ENCODE measurements at places on chromosomes 1 and 21. TPM values are rescaled to one million over a fixed set of nuclear protein-coding genes. Genes with fewer than 3 reads are reported as not detected.

GRCh38 chr1:235402457-235403200 lies 35.4 kb downstream of the TBCE start:
- DNase-seq: peak; percentile 28

DNA sequence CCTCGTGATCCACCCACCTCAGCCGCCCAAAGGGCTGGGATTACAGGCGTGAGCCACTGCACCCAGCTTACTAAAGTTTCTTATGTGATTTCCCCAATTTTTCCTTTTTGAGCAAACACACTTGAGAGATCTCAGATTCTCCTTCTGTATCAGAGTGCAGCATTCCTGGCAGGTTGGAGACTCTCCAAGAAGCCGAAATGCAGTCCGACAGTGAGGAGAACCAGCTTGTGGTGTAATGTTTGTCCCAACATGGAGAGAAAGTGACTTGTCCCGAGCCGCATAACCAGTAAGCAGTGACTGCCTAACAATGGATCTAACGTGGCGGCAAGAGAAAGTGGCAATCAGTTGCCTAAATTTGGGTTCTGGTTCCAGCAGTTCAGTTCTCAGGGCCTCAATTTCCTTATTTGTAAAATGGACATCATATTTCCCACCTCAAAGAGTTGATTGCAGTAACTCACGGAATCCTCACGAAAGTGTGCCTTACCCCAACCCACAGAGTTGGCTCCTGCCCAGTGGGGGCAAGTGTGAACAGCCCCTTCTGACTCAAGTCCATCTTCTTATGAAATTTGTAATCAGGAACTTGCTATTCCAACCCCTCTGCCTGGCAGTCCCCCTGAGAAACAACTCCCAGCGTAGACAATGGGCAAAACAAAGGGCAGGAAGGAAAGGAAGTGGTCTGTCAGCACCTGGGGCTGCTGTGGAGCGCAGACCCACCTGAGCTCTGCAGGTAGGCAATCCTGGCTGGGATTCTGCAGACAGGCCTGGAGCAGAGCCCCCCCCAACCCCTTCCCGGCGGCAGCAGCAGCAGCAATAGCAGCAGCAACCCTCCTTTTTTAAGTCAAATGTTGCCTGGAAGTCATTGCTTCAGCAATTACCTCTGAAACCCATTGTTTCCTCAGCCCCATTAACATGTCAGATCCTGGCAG lies 223.6 kb upstream of the POU3F1 start:
- peak; percentile 76 for DNase-seq

DNA sequence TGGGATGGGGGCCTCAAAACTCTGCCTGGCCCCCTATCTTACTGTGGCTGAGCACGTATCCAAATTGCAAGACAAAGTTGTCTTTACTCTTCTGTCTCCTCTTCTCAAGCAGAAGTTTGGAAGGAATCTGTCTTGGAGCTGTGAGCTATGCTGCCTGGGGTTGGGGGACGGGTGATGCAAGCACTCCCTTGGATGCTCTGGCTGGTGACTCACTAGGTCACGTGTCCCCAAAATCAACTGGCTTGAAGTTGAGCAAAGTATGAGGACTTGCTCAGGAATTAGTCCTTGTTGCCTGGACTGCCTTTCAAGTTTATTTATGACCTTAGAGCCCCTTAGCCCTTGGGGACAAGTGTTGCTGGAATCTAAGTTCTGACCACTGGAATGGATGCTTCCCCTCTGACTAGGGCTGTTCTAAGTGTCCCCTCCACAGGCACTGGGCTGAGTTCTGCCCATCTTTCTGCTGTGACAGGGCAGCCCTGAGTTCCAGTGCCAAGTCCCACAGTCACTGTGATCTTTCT lies 269.5 kb downstream of the HHAT start:
- DNase-seq: peak; percentile 75

DNA sequence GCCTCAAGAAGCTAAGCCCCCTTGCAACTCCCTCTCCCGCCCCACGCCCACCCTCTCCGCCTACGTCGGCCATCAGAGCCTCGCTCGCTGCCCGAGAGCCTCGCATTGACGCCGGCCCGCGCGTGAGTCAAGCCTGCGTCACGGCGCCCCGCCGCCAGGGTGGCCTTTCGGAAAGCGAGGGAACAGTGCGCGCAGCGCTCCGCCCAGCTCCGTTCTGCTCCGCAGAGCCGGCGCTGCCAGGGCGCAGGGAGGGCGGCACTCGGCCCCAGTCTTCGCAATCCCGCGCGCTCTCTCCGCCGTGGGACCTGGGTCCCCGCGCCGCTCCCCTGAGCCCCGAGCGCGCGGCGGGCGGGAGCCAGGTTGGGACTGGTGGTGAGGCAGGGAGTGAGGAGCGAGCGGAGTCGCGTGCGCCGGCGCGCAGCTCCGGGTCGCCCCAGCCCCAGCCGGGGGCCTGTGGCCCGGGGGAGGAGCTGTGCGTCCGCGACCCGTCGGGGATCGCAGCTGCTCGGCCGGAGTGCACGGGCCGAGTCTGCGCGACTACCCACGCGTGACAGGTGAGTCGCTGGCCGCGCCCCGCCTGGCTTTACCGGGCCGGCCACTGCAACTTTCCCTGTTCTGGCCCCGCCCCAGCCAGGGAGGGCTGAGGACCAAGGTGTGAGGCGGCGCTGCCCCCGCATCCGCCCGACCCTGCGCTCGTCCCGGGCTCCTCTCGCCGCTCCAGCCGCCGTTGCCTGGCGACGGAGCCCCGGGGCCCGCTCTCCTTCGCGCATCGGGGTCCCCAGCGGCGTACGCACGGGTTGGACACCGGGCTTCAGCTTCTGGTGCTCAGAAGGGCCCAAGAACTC lies at the start of gene SLC6A17:
Gene SLC6A17, plus strand, starts transcription at position 165 of the 845 bp plus-strand sequence. CDS start 16,436 bp downstream, outside the sequence.
- DNase-seq: peak; percentile 57

GRCh38 chr1:68904477-68904876 lies 407.6 kb upstream of the DEPDC1 start:
- peak; percentile 12 for DNase-seq

- no peak for DNase-seq
These were observed 26.7 kb upstream of the LDLRAP1 start for GRCh38 chr1:25516686-25517085.

- no peak for DNase-seq
These were observed 342.8 kb downstream of the RPS6KC1 start for GRCh38 chr1:213393860-213394259.

DNA sequence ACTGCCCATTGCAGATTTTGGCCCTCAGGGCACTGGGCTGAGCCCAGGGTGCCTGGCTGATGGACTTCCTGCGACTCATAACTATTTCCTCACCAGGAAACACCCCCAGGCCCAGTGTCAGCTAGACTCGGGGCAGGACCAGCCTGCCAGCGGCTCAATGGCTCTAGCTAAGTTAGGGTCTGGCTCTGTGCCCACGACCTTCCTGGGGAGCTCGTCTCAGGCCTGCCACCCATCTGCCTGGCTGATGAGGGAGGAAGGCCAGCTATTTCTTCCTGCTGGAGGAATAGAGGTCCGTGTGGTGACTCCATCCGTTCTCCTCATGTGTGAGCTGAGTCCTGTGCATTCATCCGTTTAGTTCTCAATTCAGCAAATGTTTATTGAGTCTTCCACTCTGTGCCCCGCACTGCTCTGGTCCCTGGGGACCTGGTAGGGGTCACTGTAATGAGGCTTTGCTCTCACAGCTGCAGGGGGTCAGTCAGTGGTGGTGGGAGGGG lies 44.5 kb downstream of the KIRREL1 start:
- peak; percentile 73 for DNase-seq

GRCh38 chr1:107626073-107626796 lies 338.7 kb downstream of the VAV3 start:
- no peak for DNase-seq

- DNase-seq: no peak
These were observed 122.3 kb upstream of the C1orf105 start for GRCh38 chr1:172298141-172298540.

DNA sequence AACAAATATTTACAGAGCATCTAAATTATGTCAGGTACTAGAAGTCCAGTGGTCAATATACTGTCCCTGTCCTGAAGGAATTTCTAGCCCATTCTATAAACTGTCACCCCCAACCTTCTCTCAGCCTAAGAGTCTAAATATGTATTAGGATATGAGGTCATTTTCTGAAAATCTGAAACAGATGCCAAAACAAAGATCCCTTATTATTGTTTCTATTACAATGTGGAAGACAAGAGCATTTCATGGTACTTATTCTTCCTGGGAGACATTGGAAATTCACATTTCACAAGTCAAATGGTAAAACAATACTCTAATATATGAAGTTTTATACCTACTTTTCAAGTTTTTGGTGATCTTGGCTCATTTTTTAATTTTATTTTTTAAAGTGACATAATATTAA lies 2.6 kb downstream of the CLCA1 start:
- DNase-seq: no peak

GRCh38 chr1:6824665-6825368 lies 39.6 kb downstream of the CAMTA1 start:
- peak; percentile 54 for DNase-seq

- peak; percentile 23 for DNase-seq
These were observed 26.3 kb upstream of the SLC5A9 start for GRCh38 chr1:48196237-48196636.

DNA sequence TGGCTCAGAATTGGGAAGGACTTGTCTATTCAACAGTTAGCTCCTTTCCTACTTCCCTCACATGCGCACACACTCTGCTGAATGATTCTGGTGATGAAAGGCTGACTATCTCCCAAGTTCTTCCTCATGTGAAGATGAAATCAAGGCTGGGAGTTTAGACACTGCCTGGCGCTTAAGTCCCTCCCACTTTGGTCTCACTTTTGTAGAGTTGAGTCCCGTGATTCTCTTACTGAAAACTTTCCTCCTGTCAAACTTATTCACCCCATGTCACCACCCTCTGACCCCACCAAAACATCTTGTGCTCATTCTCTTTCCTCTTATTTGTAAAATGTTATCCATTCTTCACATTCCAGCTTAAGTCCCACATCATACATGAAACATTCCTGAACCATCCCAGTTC lies 8.4 kb upstream of the MRPS6 start:
- DNase-seq: no peak

DNA sequence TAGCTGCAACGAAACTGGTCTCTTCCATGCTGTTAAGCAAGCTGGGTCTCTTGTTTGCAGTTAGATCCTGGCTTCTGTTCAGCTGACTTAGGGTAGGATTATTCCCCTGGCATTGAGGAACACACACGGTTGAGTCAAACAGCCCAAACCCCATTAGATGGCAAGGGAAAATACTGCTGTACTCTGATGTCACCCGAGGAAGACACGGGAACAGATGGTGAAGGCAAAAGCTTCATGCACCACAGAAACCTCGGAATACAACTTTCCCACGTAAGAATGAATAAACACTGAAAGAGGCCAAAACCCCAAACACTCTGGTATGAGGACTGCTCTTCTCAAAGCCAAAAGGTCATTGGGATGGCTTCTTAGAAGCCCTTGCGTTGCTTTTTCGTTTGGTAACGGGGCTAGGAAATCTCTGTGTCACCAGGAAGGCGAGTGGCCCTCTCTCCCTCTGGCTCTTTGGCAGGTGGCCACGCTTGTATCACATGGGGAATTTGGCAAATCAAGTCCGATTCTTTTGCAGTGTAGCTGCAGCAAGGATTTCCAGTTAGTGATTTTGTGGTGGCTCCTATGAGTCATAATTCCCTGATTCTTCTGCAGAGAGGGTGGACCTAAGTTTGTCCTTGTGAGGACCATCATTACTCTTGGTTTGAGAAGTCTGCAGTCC lies 16.7 kb upstream of the LYST start:
- DNase-seq: peak; percentile 60

- DNase-seq: peak; percentile 26
These were observed 6.0 kb upstream of the SF3A3 start for GRCh38 chr1:37995751-37996345.

DNA sequence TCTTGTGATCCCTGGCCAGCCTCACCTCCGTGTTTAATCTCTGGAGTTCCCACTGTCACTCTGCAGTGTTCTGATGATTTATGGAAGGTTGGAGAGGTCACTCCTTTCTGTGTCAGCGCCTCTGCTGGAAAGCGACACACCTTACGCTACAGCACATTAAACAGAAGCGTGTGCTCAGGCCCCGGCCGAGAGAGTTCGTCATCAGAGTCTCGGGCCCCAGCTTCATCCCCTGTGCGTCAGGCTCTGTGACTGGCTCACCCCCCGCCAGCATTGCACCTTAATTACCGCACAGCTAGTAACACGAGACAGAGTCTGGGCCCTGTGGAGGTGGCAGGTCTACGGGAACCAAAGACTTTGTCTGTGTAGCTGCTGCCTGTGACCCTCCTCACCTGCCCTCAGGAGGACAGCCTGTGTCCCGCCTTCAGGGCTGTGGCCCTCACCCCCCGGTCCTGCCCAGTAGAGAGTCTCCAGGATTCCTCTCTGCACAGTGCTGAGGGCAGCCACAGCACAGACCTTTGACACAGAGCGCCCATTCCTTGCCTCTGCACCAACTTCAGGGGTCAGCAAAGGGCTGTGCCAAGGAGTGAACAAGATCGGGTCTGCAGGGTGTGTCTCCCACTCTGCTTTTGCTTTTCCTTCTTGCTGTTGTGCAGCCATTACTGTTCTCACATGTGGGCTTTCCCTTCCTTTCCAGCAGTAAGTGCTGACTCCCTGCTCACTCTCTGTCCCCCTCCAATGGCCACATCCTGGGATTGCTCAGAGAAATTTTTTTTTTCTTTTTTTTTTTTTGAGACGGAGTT lies 157.6 kb downstream of the PGBD5 start:
- DNase-seq: peak; percentile 27

DNA sequence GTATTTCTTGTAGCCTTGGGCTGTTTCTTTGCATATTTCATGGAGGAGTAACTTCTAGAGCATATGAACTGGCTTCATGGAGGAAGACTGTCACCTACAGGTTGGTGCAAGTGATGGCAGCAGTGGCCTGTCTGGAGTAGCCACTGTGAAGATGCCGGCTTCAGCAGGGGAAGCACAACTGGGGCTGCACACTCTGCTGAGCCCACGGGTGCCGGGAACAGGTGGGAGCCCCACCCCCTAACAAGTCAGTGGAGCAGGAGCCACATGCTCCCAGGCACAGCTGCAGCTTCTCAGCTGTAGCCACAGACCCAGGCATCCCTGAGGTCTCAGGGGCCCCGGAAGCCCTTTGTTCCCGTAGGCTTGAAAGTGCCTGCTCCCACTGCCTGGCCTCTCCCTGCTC lies 43.2 kb upstream of the C1orf185 start:
- peak; percentile 29 for DNase-seq

GRCh38 chr1:113701429-113701828 lies 57.9 kb downstream of the PHTF1 start:
- no peak for DNase-seq

DNA sequence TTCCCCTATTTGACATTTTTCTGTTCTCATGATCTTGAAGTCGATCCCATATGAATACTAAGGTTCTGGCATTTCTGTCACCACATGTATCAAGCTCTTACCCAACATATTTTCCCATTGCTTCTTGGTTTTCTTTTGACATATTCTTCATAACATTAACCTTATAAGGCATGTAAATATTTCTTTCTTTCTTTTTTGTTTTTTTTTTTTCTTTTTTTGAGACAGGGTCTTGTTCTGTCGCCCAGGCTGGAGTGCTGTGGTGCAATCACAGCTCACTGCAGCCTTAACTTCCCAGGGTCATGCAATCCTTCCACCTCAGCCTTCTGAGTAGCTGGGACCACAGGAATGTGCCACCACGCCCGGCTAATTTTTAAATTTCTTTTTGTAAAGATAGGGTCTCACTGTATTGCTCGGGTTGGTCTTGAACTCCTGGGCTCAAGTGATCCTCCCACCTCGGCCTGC lies 33.1 kb upstream of the ERRFI1 start:
- DNase-seq: no peak

Gene FNDC10
- 0.26 TPM for total RNA-seq

Gene SPRR3
- 342 TPM for total RNA-seq

Gene FMO3
- not detected for total RNA-seq

Gene F5
- not detected for total RNA-seq

Gene CFAP141
- total RNA-seq: not detected

Gene IVL
- 1.6 TPM for total RNA-seq

Gene CD48
- not detected for total RNA-seq

Gene NUCKS1
- total RNA-seq: 91.1 TPM
